ENCODE measurements at places on chromosomes 6 and 20. TPM values are rescaled to one million over a fixed set of nuclear protein-coding genes. Genes with fewer than 3 reads are reported as not detected.

DNA sequence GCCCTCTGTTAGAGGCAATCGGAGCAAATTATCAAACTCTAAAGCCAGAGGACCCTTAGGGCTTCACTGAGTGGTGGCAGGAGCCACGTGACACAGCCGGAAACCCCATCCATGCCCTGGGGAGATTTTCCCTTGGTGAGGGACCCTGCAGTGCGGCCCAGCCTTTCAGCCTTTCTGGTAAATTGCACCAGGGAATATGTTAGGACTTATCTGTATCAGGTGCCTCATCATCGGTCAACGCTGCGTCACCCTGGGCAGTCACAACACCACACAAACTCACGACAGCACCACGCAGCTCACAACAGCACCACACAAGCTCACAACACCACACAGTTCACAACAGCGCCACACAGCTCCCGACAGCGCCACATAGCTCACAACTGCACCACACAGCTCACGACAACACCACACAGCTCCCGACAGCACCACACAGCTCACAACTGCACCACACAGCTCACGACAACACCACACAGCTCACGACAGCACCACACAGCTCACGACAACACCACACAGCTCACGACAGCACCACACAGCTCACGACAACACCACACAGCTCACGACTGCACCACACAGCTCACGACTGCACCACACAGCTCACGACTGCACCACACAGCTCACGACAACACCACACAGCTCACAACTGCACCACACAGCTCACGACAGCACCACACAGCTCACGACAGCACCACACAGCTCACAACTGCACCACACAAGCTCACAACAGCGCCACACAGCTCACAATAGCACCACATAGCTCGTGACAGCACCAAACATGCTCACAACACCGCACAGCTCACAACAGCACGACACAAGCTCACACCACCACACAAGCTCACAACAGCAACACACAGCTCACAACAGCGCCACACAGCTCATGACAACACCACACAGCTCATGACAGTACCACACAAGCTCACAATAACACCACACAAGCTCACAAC lies 199.0 kb downstream of the DLL1 start:
- no peak for ATAC-seq

GRCh38 chr6:44045672-44046015 lies 81.6 kb downstream of the MRPL14 start:
- ATAC-seq = no peak

GRCh38 chr20:53899351-53900167 lies 170.8 kb downstream of the BCAS1 start:
- peak; percentile 90 for ATAC-seq

DNA sequence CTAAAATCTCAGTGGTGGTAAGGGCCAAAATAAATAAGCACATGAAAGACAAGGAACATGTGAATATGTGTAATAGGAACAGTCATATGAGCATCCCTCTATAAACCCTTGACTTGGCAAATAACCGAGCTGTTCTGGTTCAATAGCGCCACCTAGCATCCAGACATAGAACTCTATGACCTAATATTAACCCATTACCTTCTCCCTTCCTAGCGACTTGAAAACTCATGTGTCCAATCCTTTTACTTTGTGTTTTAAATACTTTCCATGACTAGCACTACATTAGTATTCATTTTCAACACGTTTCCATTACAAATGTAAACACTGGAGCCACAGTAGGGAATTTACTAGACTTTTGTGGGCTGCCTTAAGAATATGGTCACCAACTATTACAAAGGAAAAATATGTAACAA lies 279.7 kb downstream of the UST start:
- peak; percentile 69 for ATAC-seq

DNA sequence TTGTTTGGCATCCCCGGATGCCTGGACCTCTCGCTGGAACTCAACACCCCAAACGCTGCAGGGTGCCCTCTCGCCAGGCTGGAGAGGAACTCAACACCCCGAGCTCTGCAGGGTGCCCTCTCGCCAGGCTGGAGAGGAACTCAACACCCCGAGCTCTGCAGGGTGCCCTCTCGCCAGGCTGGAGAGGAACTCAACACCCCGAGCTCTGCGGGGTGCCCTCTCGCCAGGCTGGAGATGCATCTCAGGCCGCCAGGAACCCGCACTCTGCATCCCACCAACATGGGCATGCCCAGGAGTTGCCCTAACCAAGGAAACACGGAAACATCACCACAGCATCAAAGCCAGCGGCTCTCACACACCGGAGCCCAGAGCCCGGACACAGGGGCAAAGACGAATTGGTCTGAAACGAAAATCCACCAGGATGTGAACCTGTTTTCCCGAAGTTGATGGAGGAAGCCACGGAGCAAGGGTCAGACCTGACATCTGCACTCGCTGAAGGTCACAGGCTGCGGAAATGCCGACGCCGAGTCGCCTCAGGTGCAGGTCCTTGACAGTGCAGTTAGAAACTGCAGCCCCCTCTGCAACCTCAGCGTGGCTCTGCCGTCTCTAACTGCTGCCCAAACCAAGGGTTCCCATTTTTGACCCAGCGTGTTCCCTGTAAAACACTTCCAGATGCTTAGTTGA lies 37.5 kb downstream of the DLL1 start:
- ATAC-seq = no peak

DNA sequence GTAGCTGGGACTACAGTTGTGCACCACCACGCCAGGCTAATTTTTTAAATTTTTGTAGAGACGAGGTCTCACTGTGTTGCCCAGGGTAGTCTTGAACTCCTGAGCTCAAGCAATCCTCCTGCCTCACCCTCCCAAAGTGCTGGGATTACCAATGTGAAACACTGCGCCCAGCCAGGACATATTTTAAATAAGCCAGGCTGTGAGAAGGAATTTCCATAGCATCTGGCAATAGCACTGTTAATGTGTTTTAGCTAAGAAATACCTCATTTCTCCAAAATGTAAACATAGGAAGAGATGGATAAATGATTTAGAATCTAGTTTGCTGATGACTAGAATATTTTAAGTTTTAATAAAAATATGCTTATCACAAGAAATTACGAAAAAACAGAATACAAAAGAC lies 27.0 kb upstream of the SLA2 start:
- ATAC-seq = no peak

- ATAC-seq = no peak
These were observed 183.6 kb downstream of the COL9A1 start for GRCh38 chr6:70119218-70119835.

- ATAC-seq = peak; percentile 94
These were observed 109.4 kb downstream of the ATXN1 start for GRCh38 chr6:16651871-16652270.

GRCh38 chr6:40293460-40294185 lies 293.5 kb downstream of the LRFN2 start:
- ATAC-seq = peak; percentile 40

- no peak for ATAC-seq
These were observed 611.9 kb upstream of the MAN1A1 start for GRCh38 chr6:119961450-119961849.

DNA sequence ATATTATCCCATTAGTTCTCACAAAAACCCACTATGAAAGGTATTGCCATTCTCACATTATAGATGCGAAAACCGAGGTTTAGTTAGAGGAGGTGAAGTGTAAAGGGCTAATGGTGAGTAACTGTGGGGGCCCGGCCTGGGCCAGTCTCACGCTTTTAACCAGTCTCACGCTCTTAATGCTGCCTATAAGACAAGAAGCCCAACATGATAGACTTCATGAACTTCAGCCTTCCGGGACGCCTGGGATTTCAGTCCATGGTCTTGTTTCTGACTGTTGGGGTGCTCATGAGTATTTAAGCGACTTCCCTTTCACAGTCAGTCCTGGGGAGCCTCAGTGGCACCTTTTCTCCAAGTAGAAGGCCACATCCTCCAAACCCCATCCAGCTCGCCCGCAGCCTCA lies 31.7 kb downstream of the AGPAT4 start:
- ATAC-seq = no peak

Gene SIGLEC1
- total RNA-seq = 0.80 TPM

DNA sequence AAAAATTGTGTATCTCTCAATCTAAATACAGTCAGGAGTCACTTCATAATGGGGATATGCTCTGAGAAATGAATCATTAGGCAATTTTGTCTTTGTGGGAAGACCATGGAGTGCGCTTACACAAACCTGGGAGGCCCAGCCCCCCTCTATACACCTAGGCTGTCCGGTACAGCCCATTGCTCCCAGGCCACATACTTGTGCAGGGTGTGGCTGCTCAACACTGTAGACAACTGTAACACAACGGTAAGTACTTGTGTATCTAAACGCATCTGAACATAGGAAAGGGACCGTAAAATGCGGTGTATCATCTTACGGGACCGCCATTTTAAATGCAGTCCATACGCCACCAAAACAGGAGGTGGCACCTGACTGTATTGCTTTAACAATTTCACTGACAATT lies 58.0 kb upstream of the FRMD1 start:
- ATAC-seq = no peak

DNA sequence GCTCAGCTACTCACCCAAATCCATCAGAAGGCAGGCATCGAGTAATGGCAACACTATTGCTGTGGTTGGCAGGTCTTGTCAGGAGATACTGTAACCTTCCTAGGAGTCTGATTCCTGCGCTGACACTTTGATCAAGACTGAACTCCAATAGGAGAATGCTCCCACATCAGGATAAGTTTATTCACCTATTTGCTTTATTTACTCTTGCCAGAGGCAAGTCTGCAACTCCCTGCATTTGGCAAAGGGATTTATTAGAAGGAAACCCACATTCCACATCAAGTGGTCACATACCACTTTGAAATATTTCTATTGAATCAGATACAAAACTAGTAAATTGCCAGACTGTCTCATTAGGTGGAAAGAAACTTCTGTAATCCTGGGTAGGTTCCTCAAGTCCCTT lies 43.5 kb downstream of the ZFAND3 start:
- no peak for ATAC-seq

DNA sequence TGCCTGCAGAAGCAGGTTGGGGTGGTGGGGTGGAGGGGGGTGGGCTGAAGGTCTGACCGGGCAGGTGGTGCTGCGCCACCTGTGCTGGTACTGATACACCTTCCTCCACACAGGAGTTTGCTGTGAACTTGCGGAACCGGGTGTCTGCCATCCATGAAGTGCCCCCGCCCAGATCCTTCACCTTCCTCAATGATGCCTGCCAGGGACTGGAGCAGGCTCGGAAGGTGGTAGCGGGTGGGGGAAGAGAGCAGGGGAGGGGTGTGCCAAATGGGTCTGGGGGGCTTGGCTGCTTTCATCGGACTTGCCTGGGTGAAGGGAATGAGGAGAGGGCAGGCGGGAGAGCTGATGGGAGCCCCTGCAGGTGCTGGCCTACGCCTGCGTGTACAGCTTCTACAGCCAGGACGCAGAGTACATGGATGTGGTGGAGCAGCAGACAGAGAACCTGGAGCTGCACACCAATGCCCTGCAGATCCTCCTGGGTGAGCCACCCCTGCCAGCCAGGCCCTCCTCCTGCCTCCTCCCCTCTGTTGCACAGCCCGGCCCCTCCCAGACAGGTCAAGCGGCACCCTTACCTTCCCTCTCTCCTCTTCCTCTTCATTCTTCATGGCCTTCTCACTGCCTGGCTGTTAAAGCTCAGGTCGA lies 6.7 kb downstream of the DNPH1 start:
- ATAC-seq = peak; percentile 36

GRCh38 chr20:40743141-40743775 lies 54.2 kb upstream of the MAFB start:
- no peak for ATAC-seq

Gene OR2H1
- not detected for total RNA-seq

Gene MOG
- total RNA-seq = not detected

Gene FAM209B
- total RNA-seq = 0.44 TPM

- peak; percentile 35 for ATAC-seq
These were observed 53.0 kb downstream of the MYH7B start for GRCh38 chr20:35008411-35009342.

GRCh38 chr6:170160628-170161611 lies 130.0 kb downstream of the DLL1 start:
- no peak for ATAC-seq

Gene PSORS1C2
- 0.40 TPM for total RNA-seq

Gene YTHDF1
- 22.5 TPM for total RNA-seq

Gene HLA-DQB2
- 0.64 TPM for total RNA-seq

Gene ADGRF5
- 2.5 TPM for total RNA-seq

All from esophagus mucosa (tissue), 1 donor.